RKO (cell line): ENCODE measurements at places on chromosomes 1 and 21.

DNA sequence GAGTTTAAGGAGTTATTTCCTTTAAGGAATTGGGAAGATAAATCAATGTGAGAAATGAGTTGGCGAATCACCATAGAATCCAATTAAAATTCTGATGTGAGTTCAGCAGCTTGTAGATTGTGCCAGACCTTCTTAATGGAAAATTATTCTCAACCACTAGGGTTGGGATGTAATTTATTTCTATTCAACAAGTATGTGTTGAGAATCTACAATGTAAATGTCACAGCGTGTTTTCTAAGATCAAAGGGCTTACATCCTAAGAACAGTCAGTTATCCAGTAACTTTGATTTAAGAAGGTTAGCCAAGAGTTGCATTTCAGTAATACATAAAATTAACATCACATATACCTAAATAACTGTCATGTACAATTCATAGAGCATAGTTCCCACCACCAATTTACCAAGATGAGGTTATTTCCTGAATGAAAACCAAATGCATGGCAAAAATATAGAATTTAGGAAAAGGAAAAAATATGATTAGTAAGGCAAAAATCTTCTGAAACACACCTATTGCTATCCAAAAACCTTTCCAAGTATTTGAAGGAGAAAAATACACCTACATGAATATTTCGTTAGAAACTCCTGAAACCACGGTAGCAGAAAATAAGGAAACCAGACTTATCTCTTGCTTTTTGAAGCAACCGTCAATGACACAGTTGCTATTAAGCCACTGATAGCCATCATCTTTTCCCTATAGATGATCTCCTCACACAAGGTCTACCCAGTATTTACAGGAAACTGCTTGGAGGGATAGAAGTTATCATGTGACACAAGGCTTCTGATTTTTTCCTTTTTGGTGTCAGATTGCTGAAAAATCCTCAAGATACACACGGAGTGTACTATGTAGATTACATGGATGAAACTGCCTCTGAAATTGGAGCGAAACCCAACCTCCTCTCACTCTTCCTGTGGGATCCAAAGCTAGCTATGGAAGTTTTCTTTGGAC, 259.4 kb upstream of the POGK start:
- no peak for DNase-seq

GRCh38 chr1:200228486-200228885, 181.3 kb downstream of the ZNF281 start:
- DNase-seq, result no peak

- no peak for DNase-seq
Observed at GRCh38 chr21:34133802-34134201, 60.4 kb downstream of the MRPS6 start.

DNA sequence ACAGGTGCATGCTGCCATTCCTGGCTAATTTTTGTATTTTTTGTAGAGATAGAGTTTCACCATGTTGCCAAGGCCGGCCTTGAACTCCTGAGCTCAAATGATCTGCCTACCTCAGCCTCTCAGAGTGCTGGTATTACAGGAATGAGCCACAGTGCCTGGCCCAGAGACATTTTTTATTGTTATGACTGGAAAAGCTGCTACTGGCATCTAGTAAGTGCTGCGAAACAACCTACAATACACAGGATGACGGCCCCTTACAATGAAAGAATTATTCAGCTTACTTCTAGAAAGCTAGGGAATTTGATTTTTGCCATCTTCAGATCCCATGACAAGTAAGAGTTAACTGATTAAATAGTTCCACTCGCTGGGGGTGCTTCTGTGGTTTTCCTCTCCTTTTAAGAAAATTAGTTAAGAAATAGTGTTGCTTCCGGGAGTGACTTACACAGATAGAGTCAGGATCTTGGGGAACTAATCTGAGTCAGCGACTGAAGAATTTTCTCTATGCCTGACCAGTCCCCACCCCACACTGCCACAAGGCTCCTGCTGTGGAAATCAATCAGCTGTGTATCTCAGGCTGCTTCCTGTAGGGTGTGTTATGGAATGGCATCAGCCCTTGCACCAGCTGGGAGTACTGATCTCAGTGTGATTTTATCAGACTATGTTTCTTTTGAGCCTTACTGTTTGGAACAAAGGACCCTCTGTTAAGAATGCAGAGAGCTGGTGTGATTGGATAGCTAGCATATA, 93.0 kb upstream of the BMP8A start:
- DNase-seq, result peak; percentile 98

DNA sequence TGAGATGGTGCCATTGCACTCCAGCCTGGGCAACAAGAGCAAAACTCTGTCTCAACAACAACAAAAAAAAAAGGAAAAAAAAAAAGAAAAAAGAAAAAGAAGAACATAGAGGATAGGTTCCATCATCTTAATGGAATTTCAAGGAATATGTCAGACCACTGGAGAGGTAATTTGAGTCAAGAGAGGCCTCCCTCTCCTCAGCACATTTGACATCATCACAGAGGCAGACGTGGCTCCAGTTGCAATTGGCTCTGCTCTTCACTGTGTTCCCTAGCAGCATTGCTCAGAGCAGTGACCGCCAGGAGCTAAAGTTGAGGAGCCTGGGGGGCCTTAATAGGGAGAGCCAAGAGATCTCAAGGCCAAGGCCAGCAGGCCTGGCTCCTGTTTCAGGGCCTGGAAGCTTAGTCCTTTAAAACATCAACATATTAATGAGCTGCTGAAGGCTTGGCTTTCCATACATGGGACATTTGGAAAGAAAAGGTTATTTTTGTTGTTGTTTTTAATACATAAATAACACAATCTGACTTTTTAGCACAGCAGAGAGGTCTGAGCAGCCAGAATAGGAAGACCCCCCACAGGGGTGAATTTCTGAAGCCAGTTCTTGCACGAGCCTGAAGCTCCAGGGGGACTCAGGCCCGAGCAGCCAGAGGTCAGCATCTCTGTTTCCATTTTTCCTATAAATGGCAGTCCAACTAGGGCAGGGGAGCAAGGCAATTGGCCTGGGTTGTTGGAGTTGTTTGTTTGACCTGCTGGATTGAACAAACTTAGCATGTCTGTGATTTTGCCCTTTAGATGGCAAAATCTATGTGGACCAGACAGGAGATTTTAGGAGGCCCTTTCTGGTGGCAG, 118.3 kb upstream of the FGGY start:
- no peak for DNase-seq

GRCh38 chr1:6246497-6247467, 2.8 kb downstream of the HES3 start:
- peak; percentile 78 for DNase-seq

- DNase-seq, result no peak
Observed at GRCh38 chr1:12634696-12635202, 9.1 kb upstream of the AADACL4 start.

DNA sequence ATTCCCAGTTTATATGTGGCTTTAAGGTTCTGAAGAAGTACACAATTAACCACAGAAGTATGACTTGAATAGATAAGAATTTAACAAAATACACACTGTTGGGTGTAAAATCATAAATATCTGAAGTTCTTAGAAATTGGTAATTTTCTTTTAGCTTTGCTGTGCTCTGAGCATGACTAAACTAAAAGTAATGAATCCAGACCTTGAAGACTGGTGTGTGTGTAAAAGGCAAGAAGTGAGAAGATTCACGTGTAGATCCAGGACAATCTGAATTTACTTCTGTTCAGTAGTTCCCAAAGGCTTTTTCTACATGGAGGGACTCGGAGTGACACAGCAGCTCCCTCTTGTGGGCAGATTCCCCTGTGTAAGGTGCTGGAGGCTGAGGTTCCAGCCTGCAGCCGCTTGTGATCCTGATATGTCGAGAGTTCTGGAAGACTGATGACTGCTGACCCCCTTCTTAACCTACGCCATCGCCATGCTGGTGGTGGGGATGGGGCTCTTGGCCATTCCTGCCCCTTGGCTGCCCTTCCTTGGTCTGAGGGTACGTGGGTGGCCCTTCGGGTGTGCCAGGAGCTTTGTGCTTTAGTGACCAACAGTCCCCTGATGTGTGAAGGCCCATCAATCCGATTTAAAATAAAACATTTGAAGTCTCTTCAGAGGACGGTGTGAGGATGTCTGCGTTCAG, 62.7 kb downstream of the ADARB1 start:
- DNase-seq, result peak; percentile 82

GRCh38 chr1:181508486-181509165, 25.3 kb downstream of the CACNA1E start:
- DNase-seq, result no peak

DNA sequence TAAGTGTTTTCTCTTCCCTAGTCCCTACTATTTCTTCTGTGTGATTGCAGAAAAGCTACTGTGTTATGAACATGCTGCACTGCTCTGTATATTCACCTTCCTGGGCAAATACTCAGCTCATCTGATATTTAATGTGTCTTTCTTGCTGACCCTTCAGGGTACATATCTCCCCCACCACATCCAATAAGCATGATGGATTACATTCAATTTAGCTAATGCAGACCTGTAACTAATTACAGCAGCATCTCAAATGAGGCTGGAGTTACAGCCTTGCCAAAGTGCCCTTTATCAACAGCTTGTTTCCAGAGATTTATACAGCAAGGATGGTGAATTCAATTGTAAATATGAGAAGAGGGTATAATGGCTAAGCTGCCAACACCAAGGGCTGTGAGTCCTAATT, 144.0 kb downstream of the KCNH1 start:
- no peak for DNase-seq

- no peak for DNase-seq
Observed at GRCh38 chr1:204541626-204542025, 25.4 kb downstream of the MDM4 start.

DNA sequence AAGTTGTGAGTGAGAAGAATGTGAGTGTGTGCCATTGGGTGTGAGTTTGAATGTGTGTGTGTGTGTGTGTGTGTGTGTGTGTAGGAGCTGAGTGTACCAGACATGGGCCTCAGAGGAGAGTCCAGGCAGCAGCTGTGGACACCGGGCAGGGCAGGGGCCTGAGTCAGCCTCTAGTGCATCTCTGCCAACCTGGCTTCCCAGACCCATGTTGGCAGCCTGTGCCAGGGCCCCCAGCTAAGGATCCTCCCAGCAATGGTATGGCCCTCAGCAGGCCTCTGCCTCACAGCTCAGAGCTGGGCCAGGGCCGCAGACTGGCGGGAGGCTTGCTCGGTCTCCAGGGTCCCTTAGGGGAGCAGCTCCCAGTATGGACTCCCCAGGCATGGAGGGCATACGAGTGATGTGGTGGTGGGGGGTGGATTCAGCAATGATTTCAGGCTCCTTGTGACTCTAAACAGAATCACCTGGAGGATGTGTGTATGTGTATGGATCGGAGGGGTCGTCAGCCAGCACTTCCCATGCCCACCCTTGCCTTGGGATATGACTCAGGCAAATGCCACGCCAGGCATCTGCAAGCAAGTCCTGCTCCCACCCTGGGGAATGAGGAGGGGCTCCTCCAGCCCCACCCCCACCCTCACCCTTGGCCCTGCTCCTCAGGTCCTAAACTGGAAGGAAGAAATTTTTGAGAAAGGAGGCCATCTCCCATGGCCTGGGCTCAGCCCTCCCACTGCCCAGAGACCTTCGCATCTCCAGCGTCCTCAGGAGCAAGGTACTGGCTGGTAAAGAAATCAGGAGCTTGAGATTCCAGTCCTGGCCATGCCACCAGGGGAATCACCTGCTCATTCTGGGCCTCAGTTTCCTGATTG, 1.8 kb upstream of the FOXO6 start:
- DNase-seq, result no peak

- no peak for DNase-seq
Observed at GRCh38 chr1:206468571-206468970, 1.7 kb upstream of the IKBKE start.

GRCh38 chr1:235495551-235495950, 8.7 kb downstream of the B3GALNT2 start:
- no peak for DNase-seq

DNA sequence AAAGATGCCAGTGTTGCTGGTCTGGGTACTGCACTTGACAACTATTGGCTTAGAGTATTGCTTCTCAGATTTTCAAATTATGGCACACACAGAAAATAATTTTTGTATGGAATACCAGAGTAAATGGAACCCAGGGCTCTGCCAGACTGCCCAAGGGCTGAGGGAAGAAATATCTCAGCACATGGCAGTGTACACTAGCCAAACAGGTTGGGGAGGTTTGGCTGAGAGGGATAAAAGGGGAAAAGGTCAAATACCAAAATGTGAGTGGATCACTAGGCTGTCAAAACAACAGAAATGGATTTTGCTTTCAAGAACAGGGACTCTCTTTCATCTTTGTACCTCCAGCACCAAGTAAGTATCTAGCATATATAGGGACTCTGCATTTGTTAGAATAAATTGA, 3.0 kb upstream of the RGS8 start:
- no peak for DNase-seq

GRCh38 chr1:29664711-29665110, 428.4 kb downstream of the PTPRU start:
- no peak for DNase-seq

- no peak for DNase-seq
Observed at GRCh38 chr21:45293726-45294401, 6.2 kb upstream of the POFUT2 start.

GRCh38 chr1:20983297-20983889, 193.3 kb downstream of the EIF4G3 start:
- no peak for DNase-seq

GRCh38 chr1:56473582-56474270, 105.6 kb downstream of the PLPP3 start:
- DNase-seq, result no peak

GRCh38 chr1:155859881-155860871, 809 bp downstream of the SYT11 start:
- no peak for DNase-seq

DNA sequence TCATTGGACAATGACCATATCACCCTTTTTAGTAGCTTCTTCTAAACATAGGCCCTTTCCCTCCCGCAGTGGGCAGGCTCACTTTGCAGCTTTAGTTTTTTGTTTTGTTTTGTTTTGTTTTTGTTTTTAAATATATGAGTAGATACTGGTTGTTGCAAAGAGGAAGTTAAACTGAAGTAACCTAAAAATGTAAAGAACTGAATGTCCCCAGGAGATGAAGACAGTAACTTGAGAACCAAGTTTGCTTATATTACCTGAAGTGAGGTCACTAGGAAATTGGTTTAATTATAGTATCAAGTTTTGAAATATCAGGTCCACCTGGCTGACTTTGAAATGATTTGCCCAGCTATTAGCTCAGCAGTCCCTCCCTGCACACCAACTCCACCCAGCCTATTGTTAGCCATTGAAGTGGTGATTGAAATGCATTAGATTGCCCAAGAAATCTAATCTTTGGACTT, 18.2 kb downstream of the SMAP2 start:
- no peak for DNase-seq

GRCh38 chr21:21997390-21998333, 999.5 kb downstream of the NCAM2 start:
- no peak for DNase-seq

DNA sequence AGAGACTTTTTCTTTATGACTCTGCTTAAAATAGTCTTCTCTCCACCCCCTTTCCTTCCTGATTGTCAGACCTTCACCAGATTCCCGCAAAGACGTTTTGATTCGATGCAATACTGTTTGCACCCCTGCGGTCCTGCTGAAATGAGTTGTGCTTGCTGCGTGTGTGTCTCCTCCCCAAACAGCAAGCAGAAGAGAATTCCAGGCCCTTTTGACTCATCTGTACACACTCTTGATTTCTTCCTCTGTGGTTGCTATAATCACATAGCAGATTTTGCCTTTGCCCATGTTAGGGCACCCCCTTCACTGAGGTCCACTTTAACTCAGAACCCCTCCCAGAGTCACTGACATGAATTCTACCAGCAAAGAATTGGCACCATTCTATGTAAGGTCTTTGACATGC, 136.5 kb downstream of the ZZZ3 start:
- no peak for DNase-seq

GRCh38 chr1:102032534-102032933, 35.8 kb upstream of the OLFM3 start:
- DNase-seq, result no peak
